ENCODE measurements at places on chromosomes 1 and 21.
A peak's percentile ranks its signal among the peaks of the same experiment; 100 is the strongest.

- DNase-seq: no peak
Observed at GRCh38 chr1:204626381-204626780, 59.2 kb downstream of the LRRN2 start.

- no peak for DNase-seq
Observed at GRCh38 chr1:237877631-237878030, 13.1 kb downstream of the ZP4 start.

DNA sequence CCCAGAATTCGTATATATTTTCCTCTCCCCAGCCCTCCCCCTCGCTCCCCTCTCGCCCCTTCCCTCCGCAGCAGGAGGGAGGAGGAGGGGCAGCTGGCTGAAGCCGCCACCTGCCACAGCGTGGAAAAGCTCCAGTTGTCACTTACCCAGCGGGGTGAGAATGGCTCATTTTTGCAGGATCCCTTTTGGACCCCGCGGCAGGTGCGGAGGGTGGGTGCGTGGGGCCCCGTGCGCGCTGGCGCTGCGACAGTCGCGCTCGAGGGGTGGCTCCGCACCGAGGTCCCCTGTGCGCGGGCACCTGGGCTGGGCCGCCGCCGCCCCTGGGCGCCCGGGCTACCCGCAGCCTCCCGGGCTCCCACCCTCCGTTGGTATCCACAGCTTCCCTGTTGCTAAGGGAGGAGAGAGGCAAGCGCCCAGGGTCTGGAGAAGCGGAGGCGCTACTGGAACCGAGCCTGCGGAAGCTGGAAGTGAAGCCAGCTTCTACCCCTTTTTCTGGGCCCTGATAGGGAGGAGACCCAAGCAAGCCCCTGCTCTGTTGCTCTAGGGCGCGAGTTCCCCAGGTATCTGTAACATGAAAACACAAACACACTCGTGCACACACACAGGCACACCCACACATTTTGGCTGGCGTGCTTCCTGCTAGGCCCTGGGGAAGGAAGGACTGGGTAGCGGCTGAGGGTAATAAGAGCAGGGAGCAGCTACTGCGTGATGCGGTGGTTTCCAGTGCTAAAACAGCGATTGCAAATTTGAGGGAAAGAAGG is at the start of gene ERICH3:
TSS of gene ERICH3 (minus strand) at position 442 of the 761 bp plus-strand sequence. CDS start at position 169, 273 bp downstream.
- DNase-seq: no peak

GRCh38 chr1:72432645-72433267 is 150.4 kb upstream of the NEGR1 start:
- no peak for DNase-seq

DNA sequence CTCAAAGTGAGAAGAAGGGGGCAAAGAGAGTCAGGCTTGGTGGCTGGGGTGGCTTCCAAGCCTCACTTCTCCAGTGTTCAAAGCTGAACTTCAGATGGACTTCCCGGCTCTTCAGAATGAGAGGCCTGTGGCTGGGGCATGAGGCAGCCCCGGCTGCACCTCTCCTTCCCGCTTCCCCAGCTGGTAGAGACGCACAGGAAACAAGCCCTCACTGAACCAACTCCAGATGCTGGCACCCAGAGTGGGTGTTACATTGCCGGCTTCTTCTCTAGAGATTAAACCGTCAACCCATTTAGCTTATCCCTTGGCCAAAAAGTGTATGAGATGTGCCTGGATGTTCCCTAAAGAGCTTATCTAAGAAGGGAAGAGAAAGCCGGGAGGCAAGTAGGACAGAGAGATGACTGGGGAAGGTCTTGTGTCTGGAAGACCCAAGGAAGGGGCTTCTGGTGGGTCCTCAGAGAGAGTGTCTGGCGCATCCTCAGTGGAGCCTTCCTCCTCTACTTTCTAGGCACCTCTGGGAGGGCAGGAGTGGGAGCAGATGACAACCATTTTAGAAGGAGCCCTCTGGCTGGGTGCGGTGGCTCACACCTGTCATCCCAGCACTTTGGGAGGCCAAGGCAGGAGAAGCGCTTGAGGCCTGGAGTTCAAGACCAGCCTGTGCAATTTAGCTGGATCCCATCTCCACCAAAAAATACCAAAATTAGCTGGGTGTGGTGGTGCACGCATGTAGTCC is 2.0 kb downstream of the ADAMTSL4 start:
- no peak for DNase-seq

DNA sequence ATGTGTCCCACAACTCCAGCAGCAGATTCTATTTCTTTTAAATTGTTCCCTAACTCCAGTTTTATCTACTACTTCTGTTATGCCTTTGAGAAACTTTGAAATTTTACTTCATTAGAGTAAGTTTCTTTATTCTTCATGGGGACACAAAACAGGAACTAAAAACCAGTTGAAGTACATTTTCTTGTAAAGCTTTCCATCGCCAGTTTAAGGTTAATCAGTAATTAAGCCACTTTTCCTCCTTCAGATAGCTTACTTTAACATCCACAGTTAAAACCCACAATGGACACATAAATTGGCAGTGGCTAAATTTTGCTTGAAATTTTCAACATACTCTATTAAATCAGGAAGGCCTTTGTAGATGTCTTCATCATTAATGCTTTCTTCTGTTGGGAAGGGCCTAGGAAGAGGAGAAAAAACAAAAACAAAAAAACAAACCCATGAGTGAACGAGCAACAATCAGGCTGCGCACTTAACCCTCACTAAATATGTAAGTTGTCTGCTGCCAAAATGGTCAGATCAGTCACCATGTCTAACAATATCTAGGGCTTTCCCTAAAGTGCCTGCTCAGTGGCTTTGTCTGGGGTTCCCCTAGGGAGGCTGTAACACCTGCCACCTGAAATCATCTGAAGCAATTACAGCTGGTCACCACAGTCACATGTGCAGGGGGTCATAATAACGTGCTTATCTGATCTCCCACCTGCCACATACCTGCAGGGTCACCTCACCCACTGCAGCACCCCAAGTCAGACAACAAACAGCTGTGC is 187.9 kb downstream of the VAV3 start:
- DNase-seq: no peak

- peak; percentile 5 for DNase-seq
Observed at GRCh38 chr21:30463713-30464112, 16.5 kb downstream of the KRTAP19-1 start.

DNA sequence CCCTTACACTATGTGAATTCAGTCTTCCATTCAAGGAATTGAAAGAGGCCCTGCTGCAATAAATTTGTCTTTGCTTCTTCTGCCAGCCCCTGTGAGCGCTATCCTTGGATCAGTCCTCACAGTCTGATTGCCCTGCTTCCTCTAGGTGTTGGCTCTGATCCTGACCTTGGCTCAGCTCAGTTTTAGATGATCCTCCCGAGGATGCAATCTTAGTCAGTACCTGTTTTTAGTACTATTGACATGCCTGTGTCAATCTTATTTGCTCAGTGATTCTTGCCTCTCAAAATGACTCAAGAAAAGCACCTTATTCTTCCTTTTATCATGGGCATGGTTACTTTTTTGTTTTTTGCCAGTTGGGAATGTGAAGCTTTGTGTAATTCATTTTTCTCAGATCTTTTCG is 101.4 kb upstream of the KCNK1 start:
- no peak for DNase-seq

GRCh38 chr1:212712451-212713303 is 13.0 kb upstream of the BATF3 start:
- no peak for DNase-seq

- DNase-seq: no peak
Observed at GRCh38 chr1:65762081-65762862, 30.4 kb upstream of the PDE4B start.

DNA sequence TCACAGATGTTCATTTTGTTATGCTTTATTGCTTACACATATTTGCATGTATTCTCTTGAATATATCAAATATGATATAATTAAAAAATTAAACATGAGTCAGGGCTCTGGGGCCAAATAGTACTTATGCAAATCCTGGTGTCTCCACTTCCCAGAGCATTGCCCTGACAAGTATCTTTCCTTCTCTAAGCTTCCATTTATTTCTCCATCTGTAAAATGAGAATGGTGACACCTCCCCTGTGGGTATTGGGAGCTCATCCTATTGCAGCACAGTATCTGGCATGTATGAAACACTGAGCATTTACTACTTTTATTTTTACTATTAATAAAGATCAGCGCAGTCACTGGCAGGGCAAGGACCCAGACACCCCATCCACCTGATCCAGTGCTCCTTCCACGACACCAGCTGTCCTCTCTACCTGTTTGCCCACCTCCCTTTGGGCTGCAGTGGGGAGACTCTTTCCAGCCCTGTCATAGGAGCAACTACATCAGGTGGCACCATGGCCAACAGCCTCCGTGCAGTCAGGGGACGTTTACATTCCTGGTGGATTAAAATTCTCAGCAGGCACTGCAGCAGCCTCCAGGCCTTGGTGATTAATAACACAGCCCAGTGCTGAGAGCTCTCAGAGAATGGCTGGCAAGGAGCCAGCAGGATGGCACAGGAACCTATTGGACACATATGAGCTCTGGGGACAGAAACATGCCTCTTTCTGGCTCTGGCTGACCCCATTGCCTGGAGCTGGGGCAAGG is 113.0 kb downstream of the DMRTB1 start:
- DNase-seq: no peak

DNA sequence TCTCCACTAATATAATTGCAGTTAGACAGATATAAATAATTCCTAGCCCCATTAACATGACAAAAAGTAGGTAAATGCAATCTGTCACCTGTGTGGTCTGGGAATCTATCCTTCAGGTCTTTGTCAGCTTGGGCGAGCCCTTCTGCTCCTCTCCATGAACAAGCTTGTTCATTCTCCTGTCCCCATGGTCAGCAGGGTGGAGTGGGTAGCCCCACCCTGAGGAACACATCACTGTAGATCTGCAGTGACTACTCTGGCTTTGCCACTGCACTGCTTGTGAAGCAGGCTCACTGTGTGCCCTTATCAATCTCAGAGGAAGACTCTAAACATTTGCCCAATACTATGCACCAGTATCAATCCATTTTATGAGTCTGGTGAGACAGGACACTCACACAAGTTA is 279.0 kb downstream of the MATN1 start:
- DNase-seq: no peak

DNA sequence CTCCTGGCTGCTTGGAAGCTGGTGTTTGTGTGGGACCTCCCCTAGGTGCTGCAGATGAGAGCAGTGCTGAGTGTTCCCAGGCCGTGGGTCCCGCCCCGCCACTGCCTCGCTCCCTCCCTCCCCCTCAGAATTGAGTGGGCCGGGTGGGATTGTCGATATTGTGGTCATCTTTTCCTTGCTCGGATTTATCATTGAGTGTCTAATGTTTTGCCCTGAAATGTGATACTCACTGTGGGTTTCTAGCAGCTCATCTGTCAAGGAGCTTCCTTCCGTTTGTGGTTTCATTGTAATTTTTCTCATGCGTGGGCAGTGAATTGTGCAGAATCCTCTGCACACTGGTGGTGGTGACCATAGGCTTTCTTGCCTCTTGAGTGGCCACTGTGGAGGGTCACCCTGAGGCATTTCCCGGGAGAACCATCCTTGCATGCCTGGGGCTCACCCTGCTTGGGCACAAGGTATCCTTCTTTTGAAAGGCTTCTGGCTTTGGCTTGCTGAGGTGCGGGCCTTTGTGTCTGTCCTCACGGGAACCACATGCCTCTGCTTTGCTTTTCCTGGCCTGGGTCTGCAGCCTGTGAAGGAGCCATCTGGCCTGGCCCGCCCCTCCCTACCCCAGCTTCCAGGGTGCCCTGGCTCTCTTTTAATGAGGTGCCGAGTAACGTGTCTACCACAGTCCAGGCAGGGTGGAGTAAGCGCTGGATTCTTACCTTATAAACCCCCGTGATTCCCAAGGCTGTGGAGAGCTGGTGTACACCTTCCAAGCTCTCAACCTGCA is 25.6 kb downstream of the SLX9 start:
- no peak for DNase-seq
